ENCODE measurements at places on chromosomes 13 and 19. TPM values are rescaled to one million over a fixed set of nuclear protein-coding genes. Genes with fewer than 3 reads are reported as not detected.

FCGBP gene
- 217 TPM for total RNA-seq

VMAC gene
- total RNA-seq, result 10.2 TPM

C1QTNF9B gene
- not detected for total RNA-seq

DIAPH3 gene
- total RNA-seq, result 3.9 TPM

ZNF429 gene
- 10.0 TPM for total RNA-seq

AKAP8 gene
- 33.0 TPM for total RNA-seq

DNA sequence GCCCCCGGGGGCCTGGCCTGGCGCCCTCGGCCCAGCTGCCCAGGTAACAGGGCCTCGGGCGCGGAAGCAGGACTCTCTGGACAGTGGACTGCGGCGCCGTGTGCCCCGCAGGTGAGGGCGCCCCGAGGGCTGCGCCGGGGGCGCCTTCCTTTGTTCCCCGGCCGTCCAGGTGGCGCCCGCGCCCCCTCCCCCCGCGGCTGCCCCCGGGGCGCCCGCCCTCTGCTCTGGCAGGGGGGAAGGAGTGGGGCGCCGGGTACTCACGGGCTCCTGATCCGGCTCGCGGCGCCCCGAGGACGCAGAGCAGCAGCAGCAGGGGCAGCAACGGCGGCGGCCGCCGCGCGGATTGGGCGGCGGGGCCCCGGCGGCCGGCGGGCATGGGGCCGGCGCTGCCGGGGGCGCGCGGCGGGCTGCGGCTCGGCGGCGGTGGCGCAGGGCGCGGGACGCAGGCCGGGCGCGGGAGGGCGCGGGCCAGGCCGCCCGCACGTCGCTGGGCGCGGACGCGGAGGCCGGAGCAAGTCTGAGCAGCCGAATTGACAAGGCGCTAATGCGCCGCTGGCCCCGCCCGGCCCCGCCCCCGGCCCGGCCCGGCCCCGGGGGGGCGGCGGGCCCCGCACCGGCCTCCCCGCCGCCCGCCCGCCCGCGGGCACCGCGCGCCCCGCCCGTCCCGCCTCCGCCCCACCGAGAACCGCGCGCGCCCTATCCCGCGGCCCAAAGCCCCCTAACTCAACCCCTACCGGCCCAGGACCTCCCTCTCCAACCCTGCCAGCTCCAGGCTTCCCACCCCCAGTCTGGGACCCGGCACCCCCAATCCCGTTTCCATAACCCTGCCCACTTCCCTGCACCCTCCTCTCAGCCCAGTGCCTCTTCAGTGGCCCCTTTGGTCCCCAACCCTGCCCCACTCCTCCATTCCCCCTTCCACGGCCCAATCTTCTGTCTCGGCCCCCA lies at the start of gene CRLF1:
Gene CRLF1, minus strand, starts transcription at position 519 of the 945 bp plus-strand sequence. Its CDS starts 143 bp downstream, at position 376.
- DNase-seq, result no peak

DNA sequence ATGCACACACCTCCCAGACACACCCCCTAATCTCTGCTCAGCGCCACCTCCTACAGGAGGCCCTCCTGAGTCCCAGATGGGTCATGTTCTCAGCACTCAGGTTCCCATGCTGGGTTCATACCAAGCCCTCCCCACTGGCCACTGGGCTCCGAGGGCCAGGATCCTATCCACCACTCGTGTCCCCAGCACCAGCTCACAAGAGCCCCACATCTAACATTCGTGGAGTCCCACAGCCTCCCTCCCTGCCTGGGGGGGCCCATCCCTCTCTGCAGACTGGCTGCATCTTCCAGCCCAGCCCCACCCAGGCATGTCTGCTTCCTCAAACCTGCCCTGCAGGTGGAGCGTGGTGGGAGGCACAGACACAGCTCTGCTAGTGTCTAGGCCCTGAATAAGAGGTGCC lies 227.4 kb downstream of the TUBA3C start:
- peak; percentile 80 for DNase-seq

- no peak for DNase-seq
Measured at GRCh38 chr13:27151798-27152599, 19.6 kb downstream of the USP12 start.

- DNase-seq, result no peak
Measured at GRCh38 chr19:39915848-39916215, 18.6 kb downstream of the FCGBP start.

GRCh38 chr19:46616631-46617322 lies 8.1 kb downstream of the PTGIR start:
- no peak for DNase-seq

- DNase-seq, result no peak
Measured at GRCh38 chr19:18289471-18290301, 8.3 kb upstream of the JUND start.
